Stimulated activated CD4-positive, alpha-beta T cell treated with anti-CD3 and anti-CD28 coated beads, Interleukin-4, amount 100 ng/mL, for 4 hours (primary cell): ENCODE measurements at places on chromosomes 6 and 20.
A peak's percentile ranks its signal among the peaks of the same experiment; 100 is the strongest.

DNA sequence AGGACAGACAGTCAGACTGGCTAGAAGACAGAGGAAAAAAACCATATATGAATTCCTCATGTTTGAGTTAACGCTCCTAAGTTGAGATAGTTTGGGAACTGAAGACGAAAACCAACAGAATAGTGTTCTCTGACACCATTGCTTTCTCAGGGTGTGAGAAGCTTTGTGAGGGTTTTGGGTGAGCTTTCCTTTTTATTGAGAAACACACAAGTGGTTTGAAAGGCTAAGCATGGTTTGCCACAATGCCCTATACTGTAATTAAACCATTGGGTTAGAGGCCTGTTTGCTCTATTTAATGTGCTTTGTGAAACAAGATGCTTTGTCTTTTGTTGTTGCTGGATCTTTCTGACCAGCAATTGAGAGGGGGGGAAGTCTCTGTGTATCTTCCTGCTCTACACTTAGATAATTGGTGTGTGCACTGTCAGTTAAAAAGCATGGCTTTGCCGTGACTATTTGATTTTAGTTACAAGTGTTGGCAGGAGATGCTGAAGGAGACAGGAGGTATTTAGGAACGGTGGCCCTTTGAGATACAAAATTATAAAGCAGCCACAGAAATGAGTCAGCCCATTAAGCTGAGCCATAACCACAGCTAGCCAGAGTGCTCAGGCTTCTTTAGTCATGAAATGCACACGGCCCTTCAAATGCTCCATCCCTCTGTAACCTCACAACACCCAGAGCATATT, 273.0 kb upstream of the PREP start:
- DNase-seq = no peak

DNA sequence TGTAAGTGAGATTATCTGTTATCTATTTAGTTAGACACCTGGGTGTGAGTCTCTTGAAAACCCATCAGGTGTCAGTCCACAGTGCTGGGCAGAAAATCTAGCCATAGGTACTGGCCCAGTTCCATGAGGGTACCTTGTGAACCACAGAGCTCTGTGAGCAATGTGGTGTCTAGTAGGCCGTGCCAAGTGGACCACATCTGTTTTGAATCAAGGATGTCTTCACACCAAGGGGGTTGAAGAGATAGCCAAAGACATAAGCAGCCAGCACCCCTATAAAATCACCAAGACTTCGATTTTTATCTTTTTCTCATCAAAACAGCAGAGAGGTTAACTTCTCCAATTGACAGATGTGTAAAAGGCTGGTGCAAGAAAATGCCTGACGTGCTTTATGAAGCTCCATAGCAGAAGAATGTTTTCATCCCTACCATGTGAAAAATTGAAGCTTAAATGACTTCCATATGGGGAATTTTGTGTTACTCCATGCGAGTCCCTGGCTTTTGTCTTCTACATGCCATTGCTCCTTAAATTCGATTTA, 368.7 kb downstream of the HAO1 start:
- no peak for DNase-seq

DNA sequence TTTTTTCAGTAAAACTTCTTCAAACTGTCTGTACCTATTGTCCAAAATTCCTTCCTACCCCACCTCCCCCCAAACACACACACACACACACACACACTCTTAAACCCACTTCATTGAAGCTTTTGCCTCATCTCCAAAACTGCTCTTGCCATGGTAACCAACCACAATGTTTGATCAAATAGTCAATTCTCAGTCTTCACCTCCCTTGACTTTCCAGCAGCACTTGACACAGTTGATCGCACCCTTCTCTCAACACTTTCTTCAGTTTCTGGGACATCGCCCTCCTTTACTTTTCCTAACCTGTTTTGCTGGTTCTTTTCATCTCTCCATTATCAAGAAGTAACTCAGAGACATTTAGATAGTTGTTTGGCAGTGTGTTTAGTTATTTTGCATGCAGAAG, 71.5 kb upstream of the COL21A1 start:
- no peak for DNase-seq

DNA sequence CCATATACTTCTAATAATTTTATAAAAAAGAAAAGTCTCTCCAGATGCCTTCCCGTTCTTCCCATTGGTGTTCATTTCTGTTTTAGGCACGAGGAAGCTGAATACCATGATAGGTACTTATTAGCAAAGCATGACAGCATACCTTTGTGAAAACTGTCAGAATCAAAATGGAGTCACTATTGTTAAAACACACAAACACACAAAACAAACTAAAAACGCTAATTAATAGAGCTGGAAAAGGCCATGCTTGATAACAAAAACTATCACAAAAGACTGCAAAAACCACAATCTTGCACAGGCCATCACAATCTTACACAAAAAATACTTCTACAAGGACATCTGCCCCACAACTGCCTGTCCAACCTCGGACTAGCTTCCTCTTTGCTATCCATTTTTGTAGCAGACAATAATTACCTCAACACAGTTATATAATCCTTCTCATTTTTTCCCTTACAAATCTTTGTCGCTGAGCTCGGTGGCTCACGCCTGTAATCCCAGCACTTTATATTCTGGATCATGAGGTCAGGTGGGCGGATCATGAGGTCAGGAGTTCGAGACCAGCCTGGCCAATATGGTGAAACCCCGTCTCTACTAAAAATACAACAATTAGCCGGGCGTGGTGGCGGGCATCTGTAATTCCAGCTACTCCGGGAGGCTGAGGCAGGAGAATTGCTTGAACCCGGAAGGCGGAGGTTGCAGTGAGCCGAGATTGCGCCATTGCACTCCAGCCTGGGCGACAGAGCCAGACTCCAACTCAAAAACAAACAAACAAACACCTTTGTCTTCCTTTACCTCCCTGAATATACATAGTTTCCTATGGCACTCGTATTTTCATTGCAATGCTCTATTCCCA, 3.2 kb upstream of the ABT1 start:
- DNase-seq = no peak

DNA sequence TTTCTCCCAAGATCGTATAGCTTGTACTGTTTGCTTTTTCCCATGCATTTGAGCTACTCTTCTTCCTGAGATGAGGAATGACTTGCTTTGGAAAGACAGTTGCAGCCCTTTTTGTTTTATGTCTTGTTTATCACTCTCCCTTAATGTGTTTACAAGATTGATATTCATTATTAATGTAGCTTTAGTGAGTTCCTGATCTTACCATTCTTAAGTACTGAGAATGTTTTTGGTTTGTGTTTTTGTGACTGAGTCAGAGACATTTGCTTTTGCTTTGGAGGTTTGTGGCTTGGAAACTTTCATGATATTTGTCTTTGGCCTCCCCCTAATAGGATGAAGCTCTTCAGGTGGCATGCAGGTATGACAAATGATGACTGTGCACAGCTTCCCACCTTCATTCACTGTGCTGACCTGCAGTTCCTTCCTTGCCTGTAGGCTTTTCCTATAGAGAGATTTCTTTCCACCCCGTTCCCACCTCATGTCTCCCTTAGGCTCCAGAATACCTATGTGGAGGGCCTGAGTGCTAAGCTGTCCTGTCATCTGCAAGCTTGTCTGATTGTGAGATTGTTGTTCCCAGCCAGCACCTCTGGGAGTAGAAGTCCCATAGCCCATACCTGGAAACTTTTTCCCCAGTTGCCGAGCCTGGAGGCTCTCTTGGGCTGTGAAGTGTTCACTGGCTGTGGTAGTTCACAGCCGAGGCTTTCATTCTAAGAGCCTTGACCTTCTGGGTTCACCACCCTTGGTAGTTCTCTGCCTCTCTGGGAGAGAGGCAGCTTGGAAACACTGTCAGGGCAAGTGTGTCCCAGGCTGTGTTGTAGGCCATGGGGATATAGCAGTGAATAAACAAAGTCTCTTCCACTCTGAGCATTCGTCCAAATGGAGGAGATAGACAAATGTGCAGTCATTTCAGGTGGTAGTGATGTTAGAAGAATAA, 27.1 kb downstream of the CDS2 start:
- no peak for DNase-seq

GRCh38 chr6:108650325-108650724, 89.6 kb downstream of the FOXO3 start:
- DNase-seq = no peak

DNA sequence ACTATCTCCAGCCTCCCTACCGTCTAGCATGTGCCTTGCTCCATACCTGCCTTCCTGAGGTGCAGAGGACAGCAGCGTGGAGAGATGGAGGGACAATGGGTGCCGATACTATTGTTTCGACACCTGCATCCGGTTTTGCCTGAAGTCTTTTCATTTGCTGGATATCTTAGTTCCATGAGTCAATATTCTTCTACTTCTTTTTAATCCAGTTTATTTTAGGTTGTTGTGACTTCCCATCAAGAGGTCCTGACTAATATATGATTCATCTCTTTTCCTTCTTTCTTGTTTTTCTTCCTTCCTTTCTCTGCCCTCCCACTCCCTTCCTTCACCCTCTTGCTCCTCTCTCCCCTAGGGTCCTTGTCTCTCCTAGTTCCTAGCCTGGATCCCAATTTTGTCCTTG, 91.4 kb downstream of the CDH26 start:
- DNase-seq = no peak

- no peak for DNase-seq
Measured at GRCh38 chr20:9368893-9369292, 145.5 kb upstream of the LAMP5 start.

- DNase-seq = no peak
Measured at GRCh38 chr6:166561771-166562359, 24.6 kb downstream of the RAMACL start.

GRCh38 chr20:59434960-59435359, 134.5 kb downstream of the EDN3 start:
- no peak for DNase-seq

GRCh38 chr20:55544638-55545037, 460.7 kb downstream of the CBLN4 start:
- no peak for DNase-seq

DNA sequence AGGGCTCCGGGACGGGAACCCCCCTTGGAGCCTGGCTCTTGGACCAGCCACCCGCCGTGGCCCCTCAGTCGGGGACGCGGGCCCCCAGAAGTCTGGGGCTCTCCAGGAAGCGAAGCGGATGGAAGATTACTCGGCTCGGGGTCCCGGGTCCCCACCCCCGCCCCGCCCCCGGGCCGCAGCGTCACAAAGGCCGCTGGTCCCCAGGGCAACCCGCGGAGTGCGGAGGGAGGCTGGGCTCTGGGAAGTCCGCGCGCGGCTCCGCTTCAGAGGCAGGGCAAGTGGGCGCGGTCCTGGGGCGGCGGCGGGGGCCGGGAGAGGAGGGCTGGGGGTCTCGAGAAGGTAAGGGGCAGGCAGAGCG, at the start of gene FNDC11:
FNDC11 (plus strand) TSS at position 227 of the 358 bp plus-strand sequence. CDS start 1,505 bp downstream, outside the sequence.
- DNase-seq = peak; percentile 61

DNA sequence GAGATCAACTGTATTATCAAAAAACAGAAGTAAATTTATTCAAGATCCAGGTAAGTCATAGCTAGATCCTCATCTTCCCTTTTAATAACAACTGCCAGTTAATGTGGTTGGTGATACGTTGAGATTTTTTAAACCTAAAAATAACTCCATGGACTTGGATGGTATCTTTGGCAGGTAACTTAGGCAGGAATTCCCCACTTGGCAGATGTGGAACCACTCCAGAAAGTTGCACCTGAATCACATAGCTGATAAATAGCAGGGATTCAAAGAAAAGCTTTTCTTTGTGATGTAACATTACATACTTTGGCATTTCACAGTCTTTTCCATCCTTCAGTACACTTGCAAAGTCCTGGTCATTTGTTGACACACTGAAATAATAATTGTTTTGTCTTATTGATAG, 62.6 kb downstream of the PRPH2 start:
- DNase-seq = no peak

- DNase-seq = no peak
Measured at GRCh38 chr6:132481189-132481588, 31.7 kb downstream of the STX7 start.

DNA sequence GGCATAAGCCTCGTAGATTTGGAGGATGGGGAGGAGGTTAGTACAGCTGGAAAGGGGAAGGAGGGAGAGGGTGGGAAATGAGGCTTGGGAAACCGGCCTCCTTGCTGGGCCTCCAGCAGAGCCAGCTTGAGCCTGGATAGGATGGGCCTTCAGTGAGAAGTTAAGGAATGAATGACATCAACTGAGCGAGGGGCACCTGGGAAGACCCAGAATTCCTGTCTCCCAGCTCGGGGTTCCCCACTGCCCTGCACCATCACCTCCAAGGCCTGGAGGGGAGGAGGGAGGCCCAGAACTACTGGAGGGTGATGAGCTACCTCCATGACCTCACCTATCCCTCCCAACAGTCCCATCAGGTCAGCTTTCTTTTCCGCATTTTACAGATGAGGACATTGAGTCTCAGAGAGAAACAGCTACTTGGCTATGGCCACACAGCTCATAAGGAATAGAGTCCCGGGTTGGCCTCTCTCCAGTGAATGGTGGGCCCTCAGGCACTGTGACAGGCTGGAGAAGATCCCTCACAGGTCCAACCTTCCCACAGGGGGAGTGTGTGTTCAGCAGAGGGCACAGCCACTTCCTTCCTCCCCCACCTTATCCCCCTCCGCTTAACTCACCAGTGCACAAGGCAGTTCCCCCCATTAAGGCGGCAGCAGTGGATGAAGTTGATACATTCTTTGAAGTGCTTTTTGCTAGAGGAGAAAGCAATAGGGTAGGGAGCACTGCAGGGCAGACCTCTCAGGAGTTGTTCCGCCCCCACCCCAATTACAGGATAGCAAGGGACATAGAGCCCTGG, 6.8 kb downstream of the DUSP15 start:
- no peak for DNase-seq

DNA sequence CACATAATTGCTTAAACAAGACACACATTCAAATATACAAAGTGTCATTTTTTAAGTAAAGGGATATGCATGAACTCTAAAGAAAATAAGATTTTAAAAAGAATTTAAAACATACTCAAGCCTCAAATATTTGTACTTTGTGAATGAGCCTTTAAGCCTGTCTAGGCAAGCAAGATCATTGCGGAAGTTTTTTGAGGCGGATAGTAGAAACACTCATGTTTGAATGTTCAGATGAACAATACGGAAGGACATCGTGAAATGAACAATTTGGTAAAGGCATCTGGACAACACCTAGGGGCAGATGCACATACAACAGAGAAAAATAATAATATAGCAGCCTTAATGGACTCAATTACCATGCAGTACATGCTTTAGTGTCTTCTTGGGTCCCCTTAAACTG, 928.9 kb downstream of the TFAP2A start:
- no peak for DNase-seq

DNA sequence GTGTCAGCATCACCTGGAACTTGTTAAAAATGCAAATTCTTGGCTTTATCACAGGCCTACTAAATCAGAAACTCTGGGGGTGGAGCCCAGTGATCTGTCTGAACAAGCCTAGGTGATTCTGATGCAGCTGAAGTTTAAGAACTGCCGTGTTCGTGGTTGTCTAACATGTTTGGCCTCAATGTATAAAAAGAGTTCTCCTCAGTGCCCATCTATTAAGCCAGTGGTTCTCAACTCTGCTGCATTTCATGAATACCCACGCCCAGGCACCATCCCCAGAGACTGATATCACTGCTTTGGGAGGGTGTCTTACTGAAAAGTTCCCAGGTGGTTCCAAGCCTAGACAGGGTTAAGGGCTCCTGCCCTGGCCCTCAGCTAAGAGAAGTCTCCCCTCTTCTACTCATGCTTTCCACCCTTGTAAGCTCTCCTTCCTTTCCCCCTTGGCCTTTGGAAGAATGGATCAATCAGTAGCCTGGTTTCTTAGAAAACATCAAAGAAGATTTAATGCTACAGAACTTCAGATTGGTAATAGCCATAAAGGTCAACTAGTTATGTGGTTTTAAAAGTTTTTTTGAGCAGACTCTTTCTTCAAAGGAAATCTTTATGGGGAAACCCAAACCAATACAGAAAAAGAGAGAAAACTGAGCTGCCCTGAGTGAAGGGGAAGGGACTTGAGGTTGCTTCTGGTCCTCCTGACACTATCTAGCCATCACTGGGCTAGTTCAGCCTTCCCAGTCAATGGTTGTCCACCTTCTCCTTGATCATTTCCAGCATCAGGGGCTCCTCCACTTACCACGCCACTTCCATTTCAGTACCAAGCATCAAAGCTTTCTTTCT, 38.9 kb upstream of the TNFAIP3 start:
- no peak for DNase-seq
